ENCODE measurements at places on chromosomes 5 and 9.

GRCh38 chr9:25681266-25681665, 3.0 kb upstream of the TUSC1 start:
- DNase-seq = no peak

GRCh38 chr5:54469622-54470021, 14.1 kb downstream of the HSPB3 start:
- DNase-seq = no peak

DNA sequence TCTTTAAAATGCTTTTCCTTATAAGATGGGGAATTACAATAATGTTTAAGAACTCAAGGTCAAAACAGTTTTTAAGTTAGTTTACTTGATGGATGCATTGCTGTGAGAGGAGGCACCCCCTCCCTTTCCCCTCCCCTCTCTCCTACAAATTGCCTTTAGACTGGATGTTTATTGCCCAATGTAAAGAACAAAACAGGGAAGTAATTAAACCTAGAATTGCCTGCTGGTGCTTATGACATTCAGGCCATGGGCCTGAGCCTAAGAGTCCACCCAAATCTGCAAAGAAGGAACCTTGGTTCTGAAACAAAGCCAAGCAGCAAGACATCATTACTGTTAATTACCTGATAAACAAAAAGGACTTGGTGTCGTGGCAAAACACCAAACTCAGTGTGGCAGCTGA, 630.3 kb downstream of the ISL1 start:
- DNase-seq = no peak

GRCh38 chr5:80300125-80300524, 19.7 kb upstream of the SPZ1 start:
- DNase-seq = no peak

GRCh38 chr5:132053483-132053882, 7.0 kb upstream of the IL3 start:
- no peak for DNase-seq

DNA sequence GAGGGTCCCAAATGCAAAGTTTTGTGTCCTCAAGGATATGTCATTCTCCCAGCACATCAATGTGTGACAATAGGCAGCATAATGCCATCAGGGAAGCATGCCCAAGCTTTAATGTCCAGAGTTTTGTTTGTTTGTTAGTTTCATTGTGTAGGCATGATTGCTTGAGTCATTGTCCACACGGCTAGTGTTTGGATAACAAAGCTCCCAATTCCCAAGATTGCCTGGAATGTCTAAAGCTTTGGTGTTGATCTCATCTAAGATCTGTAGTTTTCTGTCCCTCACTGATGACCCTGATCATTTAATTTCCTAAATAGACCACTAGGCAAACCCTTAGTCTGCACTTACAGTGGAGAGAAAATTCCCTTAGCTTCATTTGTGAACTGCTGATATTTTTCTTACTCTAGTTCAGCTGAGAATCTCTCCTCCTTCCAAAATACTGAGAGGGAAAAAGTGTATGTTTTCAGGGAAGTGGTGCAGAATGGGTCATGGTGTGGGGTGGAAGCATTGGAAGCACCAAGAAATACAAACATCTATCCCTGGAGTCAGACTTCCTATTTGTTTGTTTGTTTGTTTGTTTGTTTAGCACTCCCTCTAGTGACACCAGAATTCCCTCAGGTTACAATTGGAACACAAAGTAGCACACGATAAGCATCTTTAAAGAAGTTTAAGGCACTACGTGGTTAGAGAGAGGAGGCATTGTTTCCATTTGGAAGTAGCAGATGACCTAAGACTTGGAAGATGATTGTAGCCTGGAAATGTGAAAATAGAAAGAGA, 127.1 kb downstream of the PRDM6 start:
- no peak for DNase-seq

DNA sequence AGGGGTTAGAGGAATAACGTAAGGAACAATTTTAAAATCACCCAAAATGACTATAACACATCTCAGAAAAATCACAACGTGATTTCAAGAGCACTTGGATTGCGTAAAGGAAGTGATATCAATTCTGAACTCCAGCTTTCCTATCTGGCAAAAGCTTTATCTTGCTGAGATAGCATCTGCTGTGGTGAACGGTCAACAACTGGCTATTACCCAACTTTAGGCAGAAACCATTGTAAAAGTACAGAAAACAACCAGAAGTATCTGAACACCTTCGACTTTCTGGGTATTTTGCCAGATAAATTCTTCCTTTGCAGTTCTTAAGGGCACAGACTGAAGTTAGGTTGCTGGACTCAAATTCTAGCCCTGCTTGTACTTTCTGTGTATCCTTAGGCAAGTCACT, 9.2 kb downstream of the ABLIM3 start:
- DNase-seq = no peak

GRCh38 chr9:83435301-83435700, 102.9 kb downstream of the FRMD3 start:
- no peak for DNase-seq

- DNase-seq = no peak
Measured at GRCh38 chr5:136516637-136517036, 151.3 kb upstream of the TRPC7 start.

GRCh38 chr9:80874276-80874675, 815.1 kb downstream of the TLE1 start:
- no peak for DNase-seq

DNA sequence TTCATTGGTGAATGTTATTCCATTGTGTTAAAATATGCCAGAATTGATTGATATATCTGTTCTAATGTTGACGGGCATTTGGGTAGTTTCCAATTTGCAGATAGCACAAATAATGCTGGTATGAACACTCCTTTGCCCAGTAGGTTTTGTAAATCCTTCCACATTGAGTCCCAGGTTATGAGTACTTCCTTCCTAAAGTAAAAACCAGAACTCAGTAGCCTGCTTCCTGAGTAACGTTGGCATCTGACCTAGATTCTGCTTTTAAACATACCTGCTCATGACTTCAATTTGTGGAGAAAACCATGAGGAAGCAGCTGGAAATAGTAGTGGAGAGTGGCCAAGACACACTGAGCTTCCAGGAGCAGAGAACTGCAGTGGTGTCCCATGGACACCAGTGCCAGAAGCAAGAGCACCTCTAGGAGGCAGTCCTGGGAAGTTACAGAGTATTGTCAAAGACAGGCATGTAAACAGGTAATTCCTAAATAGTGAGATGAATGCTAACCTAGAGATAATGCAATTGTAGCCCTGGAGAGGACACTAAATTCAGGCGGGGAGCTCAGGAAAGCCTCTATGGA, 24.3 kb upstream of the RASGRF2 start:
- DNase-seq = no peak

GRCh38 chr9:133585481-133586351, 23.5 kb downstream of the FAM163B start:
- DNase-seq = no peak

DNA sequence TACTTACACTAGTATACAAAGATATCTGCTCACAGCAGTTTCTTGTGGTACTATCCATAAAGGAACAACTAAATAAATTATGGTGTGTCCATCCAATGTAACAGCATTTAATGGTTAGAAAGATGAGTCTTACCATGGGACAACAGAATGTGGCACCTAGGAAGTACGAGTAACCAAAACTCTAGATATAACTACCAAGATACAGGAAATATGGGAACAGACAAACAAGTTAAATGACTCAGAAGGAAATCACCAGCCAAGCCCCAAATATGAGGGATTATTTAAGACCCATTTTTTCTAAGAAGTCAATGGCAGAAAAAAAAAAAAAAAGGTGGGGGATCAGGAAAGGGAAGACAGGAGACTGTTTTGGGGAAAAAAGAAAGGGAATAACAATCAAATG, 294.8 kb downstream of the PRELID2 start:
- no peak for DNase-seq

DNA sequence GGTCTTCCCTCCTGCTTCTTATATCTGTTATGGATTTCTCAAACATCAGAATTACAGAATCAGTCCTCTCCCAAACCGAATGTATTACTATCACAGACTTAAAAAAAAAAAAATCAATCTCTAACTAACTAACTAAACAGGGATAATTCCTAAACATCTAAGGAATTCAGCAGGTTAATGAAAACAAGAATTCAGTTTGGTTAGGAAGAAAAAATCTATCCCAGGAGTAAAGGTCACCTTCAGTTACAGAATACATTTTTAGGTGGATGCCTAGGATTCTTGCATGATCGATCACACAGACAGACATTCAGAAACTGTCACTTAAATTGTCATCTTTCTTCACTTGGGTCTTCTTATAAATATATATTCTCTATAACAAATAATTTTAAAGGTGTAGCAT, 11.5 kb downstream of the PTAR1 start:
- no peak for DNase-seq

DNA sequence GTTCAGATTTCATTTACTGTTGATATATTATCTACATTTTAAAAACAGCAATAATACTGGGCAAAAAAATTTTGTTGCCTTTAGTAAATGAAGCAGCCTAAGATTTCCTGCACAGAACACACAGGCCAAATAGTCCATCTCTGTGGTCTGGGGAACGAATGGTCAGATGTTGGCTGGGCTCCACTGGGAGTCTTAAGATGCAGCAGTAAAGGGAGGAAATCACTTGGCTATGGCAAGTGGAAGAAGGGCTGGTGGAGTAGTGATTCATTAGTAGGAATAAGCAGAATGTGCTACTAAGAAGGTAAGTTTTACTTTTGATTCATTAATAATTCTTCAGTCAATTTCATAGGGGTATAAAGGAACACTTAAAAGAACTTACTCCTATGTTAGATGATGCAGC, 91.1 kb upstream of the ARRDC3 start:
- DNase-seq = no peak

DNA sequence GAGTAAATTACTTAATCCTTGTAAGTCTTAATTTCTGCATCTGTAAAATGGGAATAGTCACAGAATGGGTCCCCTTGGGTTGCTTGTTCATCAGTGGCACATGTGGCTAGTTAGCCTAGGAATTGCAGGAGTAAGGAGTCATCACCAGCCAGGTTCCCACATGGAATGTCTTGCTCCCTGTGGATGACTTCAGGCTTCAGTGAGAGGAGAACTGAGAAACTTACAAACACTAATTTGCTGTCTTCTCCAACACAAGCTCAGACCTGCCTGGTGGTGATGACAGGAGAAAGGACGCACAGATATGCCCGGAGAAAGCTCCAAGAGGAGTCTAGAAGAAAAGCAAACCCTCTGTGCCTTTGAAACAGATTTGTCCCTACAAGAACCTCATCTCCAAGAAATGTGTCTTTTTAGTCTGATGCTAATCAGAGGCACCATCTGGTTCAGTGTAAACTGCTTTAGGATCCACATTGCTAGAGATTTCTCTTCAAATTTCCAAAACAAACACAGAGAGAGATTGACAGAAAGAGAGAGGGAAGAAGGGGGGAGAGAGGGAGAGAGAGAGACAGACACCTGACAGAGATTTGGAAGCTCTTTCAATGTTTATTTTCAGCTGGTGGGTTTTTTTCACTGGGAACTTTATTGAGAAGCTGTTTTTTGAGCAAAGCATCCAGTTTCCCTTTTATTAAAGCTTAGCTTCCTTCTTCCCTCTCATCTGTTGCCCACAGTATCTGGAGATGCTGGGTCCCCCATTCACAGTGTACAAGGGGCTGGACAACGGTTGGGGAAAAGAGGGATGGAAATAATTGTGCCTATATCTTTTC, 128.3 kb downstream of the DOCK2 start:
- no peak for DNase-seq

GRCh38 chr9:7316967-7317366, 482.6 kb downstream of the DMAC1 start:
- DNase-seq = no peak

- DNase-seq = no peak
Measured at GRCh38 chr5:8329773-8330172, 460.8 kb downstream of the MTRR start.

DNA sequence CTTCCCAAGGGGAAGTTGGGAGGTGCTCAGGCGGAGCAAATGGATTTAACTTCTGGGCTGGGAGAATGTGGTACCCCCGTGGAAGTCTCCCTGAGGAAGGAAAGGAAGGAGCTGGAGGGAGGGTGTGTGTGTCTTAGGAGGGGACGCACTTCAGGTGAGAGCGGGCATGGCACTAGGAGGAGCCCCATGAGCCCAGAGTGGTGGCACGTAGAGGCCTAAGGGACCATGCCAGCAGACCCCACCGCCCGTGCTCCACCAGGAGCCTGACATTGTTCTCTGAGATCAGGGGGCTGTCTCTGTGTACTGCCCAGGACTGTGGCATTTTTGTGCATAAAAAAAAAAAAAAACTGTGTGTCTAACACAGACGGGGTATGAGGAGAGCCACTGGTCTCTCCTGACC, 18.5 kb upstream of the AHRR start:
- DNase-seq = no peak

DNA sequence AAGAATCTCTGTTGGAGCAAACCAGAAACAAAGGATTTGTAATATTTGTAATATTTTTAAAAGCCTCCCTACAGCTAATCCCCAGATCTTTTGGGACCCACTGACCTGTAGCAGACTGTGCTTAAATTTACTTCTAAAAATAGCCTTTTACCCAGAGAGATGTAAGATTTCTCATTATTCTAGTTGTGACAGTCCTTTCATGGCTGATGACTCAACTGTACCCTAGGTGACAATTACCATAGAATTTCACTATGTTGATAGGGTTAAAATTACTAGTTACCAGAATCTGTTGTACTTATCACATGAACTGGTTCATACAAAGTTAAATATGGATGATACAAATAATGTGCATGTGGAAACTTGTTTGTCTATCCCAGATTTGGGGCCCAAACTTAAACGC, 543.9 kb upstream of the SEMA6A start:
- DNase-seq = no peak

- no peak for DNase-seq
Measured at GRCh38 chr9:128001779-128002298, 21.1 kb upstream of the EEIG1 start.

DNA sequence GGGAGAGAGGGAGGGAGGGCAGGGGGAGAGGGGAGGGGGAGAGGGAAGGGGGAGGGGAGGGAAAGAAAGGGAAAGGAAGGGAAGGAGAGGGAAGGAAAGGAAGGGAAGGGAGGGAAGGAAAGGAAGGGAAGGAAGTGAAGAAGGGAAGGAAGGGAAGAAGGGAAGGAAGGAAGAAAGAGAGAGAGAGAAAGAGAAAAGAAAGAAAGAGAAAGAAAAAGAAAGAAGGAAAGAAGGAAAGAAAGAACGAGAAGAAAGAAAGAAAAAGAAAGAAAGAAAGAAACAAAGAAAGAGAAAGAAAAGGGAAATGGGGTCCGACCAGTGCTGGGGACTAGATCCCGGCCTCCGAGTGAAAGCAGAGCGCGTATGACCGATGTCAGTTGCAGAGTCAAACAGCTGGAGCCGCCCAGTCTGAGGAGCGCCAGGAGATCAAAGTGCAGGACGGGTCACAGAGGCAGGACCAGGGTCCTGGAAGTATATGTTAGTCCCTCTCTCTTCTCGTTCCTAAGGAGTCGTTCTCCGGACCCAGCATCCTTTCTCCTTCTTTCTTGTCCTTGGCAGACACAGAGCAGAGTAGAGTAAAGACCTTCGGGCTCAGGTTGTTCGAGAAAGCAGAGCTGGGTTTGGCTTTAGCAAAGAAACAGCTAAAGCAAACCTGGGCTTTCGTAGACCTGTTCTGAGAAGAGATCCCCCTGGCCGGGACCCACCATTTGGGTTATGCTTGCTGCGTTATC, 305.4 kb upstream of the MSX2 start:
- DNase-seq = no peak

GRCh38 chr5:65967288-65968066, 41.1 kb downstream of the ERBIN start:
- no peak for DNase-seq

All from NCI-H446 (cell line).